Mammary epithelial cell (primary cell): ENCODE measurements at places on chromosomes 6 and 20. TPM values are rescaled to one million over a fixed set of nuclear protein-coding genes. Genes with fewer than 3 reads are reported as not detected.

DNA sequence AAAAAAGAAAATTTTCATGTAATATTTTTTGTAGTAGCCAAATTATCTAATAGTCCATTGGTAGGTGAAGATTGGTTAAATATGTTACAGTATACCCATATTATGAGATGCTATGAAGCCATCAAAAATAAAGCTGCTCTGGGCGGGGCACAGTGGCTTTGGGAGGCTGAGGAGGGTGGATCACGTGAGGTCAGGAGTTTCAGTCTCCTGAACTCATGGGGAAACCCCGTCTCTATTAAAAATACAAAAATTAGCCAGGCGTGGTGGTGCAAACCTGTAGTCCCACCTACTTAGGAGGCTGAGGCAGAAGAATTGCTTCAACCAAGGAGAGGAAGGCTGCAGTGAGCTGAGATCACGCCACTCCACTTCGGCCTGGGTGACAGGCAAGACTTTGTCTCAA lies 360.5 kb downstream of the KIF16B start:
- no peak for DNase-seq

GRCh38 chr20:33647603-33648395 lies 14.3 kb upstream of the C20orf144 start:
- DNase-seq: peak; percentile 66

GRCh38 chr20:63772781-63773518 lies 33.4 kb downstream of the SLC2A4RG start:
- DNase-seq: no peak

Gene C20orf144
- polyA plus RNA-seq: 0.03 TPM

DNA sequence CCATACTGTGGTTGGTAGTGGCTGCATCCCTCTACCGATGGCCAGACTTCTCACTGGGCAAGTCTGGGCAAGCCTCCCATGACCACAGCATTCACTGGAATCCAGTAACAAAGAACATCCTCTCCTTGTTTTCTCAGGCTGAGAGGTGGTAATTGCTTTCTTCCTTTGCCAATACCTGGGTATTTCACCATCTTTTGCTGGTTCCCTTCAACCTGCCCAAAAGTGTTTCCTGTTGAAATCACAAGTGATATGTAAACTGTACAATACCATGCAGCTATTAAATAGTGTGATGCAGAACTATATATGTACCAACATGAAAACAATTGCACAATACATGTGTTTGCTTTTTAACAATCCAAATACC lies at the start of gene PTCHD4:
Gene PTCHD4, minus strand, starts transcription at position 55 of the 364 bp plus-strand sequence. CDS start 42,240 bp downstream, outside the sequence.
- DNase-seq: peak; percentile 97

DNA sequence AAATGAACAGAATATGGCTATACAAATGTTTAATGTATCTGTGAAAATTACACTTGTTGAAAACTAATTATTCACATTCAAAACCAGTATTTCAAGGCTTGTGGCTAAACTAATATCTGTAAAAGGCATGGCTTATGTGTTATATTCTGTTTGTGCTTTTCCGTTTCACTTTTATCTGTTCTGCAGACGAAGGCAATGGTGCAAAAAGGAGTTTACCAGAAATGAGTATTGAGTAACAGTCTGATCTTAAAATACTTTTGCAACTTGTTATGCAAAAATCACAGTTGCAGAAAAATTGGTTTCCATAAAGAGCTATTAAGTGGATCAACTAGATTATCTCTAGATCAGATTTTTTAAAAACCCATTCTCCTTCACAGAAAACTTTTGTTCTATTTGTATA lies 9.4 kb upstream of the STX11 start:
- DNase-seq: no peak

DNA sequence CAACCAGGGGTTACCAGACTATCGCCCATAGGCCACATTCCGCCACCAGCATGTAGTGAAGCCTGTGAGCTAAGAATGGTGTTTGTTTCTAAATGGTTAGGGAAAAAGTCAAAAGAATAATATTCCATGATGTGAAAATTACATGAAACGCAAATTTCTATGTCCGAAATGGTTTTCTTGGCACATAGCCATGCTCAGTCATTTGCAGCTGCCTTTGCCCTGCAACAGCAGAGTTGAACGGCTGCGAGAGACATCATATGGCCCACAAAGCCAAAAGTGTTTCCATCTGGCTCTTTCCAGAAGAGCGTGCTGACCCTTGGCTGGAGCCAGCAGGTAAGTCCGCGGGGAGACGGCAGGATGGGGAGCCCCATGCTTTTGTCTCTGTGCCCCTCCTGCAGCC lies 60.7 kb downstream of the FAM120B start:
- no peak for DNase-seq

Gene PPIL6
- 0.45 TPM for polyA plus RNA-seq

DNA sequence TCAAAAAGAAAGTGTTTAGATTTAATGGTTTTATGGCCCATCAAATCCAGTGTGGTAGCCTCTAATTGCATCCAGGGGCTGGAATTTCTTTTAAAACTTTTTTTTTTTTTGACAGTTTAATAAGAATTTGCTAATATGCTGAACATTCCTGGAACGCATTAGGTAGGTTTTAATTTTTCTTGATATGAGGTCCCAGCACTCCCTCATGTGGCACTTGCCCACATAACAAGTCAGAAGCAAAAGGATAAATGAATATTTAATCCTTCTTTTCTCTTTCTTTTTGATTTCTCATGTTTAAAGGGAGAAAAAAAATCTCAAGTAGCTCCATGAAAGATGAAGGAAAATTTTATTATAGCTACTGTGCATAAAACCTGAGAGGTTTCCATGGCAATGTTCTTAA lies 13.5 kb downstream of the HAO1 start:
- no peak for DNase-seq

Gene C20orf96
- polyA plus RNA-seq: 2.3 TPM

GRCh38 chr20:49516916-49517804 lies 34.7 kb upstream of the KCNB1 start:
- no peak for DNase-seq

DNA sequence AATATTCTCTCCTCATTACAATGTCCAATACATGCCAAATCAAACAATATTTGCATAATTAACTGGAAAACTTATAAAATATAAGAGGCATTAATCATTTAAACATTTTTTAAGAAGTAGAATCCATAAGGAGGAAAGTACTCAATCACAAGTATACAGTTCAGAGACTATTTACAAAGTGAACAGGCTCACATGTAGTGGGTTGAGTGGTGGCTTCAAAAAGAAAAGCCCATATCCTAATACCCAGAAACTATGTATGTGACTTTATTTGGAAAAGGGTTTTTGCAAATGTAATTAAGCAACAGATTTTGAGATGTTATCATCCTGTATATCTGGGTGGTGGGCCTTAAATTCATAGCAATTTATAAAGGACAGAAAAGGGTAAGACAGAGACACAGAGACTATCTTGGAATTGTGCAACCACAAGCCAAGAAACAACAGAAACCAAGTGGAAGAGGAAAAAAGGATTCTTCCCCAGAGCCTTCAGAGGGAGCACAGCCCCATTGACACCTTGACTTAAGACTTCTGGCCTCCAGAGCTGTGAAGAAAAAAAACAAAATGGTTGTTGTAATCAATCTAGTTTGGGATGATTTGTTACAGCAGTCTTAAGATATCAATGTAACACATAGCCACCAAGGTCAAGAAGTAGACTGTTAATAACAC lies 32.7 kb upstream of the CRISP1 start:
- DNase-seq: no peak

DNA sequence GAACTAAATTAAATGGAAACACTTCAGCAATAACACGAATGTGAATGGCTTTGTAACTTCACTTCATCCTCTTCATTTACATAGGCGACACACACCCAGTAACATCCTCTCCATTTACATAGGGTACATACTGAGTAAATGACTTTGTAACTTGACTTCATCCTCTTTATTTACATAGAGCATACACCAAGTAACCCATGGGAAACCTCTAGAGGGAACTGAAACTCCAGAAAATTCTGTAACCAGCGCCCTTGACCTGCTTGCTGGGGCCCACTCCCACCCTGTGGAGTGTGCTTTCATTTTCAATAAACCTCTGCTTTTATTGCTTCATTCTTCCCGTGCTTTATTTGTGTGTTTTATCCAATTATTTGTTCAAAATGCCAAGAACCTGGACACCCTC lies 81.6 kb upstream of the OPRM1 start:
- DNase-seq: no peak

DNA sequence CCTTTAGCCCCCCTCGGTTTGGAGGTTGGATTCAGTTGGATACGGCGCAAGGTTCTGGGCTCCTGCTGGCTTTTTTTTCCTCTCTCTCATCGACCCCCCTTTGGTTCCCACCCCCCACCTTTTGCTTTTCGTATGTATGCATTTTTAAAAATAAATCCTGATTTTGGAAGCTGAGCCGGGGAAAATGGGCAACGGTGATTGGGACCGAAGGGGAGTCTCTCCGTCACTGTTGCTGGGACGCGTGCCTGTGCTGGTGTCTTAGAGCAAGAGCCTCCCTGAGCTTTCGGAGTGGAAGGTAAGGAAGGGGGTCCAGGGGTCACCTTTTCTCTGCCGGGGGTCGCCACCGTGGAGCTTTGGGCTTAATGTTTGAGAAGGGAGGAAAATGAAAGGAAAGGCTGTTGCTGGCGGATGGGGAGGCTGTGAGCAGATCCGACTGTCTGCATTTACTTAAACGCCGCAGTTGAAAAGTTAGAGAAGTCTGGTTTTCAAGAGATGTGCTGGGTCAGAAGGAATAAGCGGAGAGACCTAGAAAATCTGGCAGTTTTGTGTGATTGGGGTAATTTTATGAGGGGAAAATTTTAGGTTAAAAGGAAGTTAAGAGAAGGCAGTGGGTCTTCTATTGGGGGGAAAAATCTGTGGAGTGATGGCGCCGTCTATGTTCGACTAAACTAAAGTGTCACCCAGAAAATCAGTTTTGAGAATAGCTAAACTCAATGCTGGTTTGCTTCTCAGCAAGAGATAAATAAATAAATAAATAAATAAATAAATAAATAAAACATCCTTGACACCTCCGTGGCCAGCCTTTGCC lies 828 bp downstream of the ADGRB3 start:
- no peak for DNase-seq

- no peak for DNase-seq
Measured at GRCh38 chr6:87122477-87122876, 27.6 kb upstream of the CGA start.

GRCh38 chr6:113172531-113172966 lies 684.6 kb upstream of the MARCKS start:
- no peak for DNase-seq

- no peak for DNase-seq
Measured at GRCh38 chr6:163599136-163599535, 184.6 kb downstream of the QKI start.

- peak; percentile 80 for DNase-seq
Measured at GRCh38 chr20:10596710-10597121, 77.1 kb downstream of the JAG1 start.

Gene SLC44A4
- polyA plus RNA-seq: not detected

DNA sequence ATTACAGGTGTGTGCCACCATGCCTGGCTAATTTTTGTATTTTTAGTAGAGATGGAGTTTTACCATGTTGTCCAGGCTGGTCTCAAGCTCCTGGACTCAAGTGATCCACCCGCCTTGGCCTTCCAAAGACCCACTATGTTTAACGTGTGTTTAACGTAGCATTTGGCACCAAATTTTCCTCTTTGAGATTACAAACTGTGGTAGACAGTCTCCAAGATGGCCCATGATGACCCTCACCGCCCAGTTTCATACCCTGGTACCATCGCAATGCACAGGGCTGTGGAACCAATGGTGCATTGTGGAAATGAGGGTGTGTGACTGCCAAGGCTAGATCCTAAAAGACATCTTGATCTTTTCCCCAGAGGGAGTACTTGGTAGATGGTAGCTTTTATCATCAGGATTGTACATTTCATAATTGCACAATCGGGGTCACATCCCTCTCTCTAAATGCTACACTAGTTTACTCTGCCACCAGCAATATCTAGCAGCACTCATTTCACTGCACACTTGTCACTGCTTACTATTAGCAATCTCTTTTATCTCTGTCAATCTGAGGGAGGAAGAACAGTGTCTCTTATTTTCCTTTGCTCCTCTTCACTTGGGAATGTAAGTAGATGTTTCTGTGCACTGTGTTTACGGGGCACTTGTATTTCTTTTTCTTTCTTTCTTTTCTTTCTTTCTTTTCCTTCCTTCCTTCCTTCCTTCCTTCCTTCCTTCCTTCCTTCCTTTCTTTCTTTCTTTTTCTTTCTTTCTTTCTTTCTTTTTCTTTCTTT lies 96.9 kb downstream of the NOL4L start:
- no peak for DNase-seq

Gene RPS6KA2
- polyA plus RNA-seq: 28.0 TPM

Gene SAMD3
- 0.29 TPM for polyA plus RNA-seq

Gene WFDC9
- not detected for polyA plus RNA-seq

Gene NT5E
- 148 TPM for polyA plus RNA-seq

DNA sequence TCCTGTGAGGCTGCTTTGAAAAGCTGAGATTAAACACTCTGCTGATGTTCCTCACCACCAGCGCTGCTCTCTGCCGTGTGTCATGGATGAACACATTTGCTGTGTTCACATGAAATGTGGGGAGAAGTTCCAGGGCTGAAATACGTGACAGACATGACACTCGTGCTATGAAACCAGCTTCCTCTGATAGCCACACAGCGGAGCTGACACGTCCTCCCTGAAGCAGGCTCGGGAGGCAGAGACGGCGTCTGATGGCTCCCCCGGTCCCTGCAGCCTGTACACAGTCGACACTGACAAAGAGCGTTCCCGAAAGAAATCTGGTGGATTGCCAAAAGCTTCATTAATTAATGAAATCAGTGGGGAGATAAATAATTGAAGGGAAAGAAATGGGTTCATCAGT lies 17.5 kb downstream of the AGPAT4 start:
- no peak for DNase-seq

DNA sequence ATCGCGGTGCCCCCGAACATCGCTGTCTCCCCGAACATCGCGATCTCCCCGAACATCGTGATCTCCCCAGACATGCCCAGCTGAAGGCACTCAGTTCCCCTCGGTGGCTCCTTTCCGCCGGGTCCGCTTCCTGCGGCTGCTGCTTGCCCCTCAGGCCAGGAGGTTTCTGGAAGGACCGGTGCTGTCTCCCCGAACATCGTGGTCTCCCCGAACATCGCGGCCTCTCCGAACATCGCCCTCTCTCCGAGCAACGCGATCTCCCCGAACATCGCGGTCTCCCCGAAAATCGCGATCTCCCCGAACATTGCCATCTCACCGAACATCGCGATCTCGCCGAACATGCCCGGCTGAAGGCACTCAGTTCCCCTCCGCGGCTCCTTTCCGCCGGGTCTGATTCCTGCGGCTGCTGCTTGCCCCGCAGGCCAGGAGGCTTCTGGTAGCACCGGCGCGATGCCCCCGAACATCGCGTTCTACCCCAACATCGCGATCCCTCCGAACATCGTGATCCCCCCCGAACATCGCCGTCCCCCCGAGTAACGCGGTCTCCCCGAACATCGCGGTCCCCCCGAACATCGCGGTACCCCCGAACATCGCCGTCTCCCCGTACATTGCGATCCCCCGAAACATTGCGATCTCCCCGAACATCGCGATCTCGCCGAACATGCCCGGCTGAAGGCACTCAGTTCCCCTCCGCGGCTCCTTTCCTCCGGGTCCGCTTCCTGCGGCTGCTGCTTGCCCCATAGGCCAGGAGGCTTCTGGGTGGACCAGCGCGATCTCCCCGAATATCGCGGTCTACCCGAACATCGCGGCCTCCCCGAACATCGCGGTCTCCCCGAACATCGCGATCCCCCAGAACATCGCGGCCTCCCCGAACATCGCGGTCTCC lies 808 bp downstream of the ULBP1 start:
- DNase-seq: no peak
